ENCODE measurements at places on chromosomes 7 and 10.
A peak's percentile ranks its signal among the peaks of the same experiment; 100 is the strongest.

GRCh38 chr10:58219875-58220274, 47.8 kb downstream of the IPMK start:
- no peak for DNase-seq

DNA sequence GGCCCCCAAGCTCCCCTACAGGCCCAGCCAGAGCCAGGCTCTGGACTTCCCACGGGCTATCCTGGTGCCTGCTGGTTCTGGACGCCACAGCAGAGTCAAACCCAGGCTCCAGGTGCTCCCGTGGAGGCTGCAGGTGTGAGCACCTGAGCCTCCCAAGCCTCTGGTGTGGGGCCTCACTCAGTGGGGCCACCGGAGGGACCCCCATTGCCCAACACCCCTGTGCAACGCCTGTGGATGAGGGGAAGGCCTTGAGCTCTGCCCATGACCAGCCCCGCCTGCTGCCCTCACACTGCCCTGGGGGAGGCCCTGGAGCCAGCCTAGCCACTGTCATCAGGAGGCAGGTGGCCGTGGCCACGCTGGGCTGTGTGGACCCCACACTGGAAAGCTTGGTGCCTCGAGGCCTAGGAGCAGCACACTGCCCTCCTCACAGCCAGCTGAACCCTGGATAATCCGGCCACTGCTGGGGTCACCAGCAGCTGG, 229.3 kb downstream of the MAD1L1 start:
- DNase-seq = no peak

DNA sequence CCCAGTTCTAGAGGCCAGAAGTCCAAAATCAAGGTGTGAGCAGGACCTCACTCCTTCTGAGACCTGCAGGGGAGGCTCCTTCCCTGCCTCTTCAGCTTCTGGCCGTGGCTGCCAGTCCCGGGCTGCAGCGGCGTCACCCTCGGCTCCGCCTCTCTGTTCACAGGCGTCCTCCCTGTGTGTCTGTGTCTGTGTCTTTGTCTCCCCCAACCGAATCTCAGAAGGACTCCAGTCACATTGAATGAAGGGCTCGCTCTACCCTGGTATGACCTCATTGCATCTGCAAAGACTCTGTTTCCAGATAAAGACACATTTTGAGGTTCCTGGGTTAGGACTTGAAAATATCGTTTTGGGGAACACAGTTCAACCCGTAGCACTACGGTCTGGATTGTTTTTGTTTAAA, 33.1 kb upstream of the GALNT11 start:
- peak; percentile 62 for DNase-seq

DNA sequence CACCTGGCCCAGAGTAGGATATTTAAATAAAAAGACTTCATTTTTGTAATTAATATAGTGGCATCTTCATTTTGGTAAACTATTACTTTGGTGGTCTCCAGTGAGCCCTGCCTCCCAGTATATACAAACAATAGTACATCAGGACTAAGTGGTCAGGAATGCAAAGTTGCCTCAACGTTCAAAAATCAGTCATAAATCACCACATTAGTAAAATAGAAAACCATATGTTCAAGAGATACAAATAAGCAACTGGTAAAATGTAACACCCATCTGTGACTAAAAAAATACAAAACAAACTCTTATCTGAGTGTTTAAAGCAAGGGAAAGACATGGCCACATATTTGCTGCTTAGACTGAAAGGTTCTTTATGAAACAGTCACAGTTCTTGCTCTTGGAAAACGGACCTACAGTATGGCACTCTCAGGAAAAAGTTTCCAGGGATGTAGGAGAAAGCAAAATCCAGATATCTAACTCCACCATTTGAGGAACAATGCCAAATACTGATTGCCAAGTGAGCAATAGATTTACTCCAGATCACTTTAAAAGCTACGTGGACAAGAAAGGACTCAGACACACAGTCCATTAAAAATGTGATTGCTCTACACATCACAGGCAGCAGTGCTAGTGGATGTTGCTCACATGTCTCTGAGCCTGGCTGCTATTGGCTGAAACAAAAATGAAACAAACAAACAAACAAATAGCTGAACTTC, 15.1 kb upstream of the RHOBTB1 start:
- no peak for DNase-seq

- DNase-seq = no peak
Measured at GRCh38 chr7:155122831-155123230, 52.7 kb downstream of the HTR5A start.

GRCh38 chr10:130740915-130741750, 570.4 kb downstream of the TCERG1L start:
- no peak for DNase-seq

DNA sequence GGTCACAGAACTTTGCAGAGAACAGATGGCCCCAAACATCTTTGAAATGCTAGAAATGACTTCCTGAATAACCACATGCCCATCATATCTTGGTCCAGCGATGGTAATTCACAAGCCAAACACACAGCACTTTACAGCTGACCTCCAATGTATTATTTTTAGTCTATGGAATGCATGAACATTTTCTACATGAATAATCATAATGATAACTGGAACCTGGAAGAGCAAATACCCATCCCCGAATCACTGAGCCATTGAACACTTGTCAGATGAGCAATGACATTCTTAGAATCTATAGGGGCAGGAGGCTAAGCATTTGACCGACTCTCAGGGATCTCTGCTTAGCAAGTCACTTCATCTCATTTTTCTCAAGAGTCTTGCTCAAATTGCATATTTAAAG, 167.3 kb downstream of the CREB5 start:
- no peak for DNase-seq

DNA sequence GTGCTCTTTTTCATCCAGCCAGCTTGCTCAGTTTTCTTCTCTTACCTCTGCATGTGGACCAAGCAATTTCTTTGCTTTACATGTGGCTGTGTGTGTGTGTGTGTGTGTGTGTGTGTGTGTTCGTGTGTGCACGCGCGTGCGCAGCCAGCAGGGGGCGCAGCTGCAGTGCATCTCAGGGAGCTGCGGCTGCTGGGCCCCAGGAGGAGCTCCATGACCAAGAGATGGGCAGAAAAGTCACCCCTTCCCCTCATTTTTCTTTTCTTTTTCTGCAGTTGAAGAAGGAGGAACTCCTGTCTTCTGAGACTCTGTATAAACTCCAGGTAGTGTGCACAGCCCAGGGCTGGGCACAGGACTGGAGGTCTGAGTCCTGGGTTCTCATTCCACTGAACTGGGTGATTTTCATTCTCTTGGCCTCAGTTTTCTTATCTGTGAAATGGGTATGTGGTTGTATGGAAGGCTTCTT, 41.8 kb downstream of the BLNK start:
- peak; percentile 79 for DNase-seq

- DNase-seq = no peak
Measured at GRCh38 chr7:129189661-129190310, 1.4 kb downstream of the SMO start.

- no peak for DNase-seq
Measured at GRCh38 chr7:132321387-132321786, 254.9 kb downstream of the PLXNA4 start.

DNA sequence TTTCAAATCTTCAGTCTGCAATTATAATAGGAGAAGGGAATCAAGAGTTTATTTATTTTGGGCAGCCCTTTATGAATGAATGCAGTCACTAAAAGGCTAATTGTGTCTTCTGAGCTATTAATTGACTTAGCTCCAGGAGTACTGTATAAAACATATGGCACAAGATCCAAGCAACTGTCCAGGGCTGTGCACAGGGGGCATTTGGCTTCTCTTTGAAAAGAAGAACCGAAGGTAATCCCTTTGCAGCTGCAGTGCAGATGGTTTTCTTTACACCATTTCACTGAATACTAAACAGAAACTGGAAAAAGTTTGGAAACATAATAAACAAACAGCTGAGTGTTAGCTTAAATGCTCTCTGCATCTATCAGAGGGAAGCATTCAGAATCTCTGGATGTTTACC, 282.6 kb upstream of the LRRN3 start:
- DNase-seq = no peak

GRCh38 chr7:17998692-17999091, 29.0 kb downstream of the PRPS1L1 start:
- no peak for DNase-seq

DNA sequence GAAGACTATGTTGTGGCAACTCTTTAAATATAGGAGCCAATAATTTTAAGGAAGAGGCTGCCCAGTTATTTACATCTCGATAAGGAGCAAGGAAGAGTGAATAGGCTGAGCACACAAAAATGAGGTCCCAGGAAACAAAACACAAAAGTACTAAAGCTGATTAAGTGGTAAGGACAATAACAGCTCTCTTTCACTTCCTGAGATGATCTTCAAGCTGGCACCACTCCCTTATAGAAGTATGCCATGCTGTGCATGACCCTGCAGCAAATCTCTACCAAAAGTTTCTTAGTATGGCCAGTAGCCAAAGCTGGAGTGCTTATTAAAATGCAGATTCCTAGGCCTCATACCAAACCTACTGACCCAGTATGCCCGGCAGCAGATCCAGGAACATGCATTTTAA, 39.7 kb downstream of the CADPS2 start:
- DNase-seq = no peak

DNA sequence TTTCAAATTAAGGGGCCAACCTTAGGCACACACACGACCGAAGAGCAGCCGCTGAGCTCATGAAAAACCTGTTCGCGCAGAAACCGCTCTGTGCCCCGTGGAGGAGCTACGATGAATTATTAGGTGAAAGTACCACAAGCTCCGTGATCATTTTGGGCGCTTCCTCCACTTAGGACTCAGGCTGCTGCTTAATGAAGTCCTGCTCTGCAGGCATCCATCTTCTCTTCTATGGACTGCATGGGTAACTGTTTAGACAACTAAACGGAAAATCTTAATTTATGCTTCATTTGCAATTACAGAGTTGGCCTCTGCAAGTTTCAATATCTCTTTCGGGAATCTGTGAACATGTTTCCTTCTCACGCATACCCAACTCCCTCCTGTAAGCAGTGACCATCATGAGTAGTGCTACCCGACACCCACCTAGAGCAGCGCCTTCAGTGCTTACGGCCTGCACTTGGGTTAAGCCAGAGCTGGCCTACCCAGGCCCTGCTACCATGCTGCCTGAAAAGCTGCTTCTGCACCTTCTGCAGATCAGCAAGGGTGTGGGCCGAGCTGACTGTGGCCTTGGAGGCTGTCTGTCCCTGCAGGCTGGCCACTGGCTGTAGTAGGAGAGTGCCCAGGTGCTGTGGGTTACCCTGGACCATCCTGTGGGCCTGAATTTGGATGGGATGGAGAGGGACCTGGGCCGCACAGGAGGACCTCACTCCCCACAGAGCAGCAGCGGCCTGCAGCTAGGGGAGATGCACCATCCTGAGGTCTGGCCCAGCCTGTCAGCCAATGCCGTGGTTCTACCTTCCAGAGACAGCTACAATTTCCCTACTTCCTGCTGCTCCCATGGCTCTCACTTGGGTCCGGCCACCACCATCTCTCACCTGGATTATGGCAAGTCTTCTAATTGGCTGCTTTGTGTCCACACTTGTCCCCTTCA, 36.0 kb downstream of the GNA12 start:
- DNase-seq = no peak

DNA sequence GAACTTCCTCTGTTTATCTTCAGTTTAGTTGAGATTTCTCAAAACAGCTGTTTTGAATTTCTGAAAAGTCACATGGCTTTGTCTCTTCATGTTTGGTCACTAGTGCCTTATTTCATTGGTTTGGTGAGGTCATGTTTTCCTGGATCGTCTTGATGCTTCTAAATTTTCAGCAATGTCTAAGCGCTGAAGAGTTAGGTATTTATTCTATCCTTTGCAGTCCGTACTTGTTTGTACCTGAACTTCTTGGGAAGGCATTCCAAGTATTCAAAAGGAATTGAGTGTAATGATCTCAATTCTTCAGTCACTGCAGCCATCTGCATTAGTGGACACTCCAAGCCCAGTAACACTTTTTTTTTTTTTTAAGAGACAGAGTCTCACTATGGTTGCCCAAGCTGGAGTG, 67.7 kb downstream of the HERC4 start:
- DNase-seq = no peak

DNA sequence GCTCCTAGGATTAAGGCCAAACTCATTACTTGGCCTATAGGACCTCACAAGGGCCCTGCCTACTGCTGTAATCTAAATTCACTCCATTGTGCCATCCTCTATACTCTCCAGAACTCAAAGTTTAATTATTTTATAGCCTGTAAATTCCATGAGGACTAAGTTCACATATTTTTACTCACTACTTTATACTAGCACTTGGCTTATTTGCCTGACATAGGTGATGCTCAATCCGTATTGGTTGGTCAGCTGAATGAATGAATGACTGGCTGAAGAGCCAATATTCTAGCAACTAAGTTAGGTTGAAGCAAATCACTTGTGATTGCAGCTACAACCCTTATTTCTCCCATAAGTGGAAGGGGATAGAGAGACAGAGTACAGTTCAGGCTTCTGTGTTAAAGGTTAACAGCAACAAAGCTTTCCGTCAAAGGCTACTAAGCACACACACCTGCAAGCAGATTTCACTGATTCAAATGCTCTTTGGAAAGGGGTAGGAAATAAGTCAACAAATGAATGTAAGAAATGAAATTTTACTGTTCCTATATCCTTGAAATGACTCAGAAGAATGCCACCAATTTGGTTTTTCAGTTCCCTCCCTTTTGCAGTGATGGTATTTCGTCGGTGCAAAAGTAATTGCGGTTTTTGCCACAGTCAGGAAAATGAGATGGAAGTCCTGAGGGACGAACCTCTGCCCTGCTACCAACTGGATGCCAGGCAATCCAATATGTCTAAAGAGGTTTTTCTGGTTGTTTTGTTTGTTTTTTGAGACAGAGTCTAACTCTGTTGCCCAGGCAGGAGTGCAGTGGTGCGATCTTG, 120.7 kb downstream of the COL28A1 start:
- DNase-seq = no peak

- no peak for DNase-seq
Measured at GRCh38 chr7:12434012-12434642, 30.5 kb upstream of the VWDE start.

DNA sequence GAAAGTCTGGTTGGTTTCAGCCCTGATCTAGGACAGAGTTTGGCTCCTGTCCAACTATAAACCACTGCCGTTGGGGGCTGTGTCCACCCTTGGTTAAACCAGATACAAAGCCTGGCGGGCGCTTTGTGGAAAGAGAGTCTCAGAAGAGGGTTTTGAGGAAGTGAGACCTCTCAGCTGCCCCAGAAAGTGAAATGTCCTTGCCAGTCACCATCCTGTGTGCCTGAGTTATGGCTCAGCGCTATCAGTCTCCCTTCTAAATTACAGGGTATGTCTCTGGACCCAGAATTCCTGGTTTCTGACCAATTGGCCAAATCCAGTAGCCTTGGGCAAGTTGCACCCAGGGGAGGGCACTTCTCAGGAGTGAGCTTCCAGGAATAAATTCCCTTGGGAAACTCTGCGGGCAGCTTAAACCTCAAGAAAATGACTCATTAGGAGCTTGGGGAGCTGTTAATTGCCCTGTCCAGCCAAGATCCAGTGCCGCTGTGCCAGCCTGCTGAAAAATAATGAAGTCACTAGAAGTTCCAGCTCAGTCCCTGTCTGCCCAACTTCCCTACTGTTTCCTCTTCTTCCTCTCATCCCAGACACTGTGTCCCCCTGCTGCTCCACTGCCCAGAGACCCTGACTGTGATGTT, 66.7 kb upstream of the PDZD8 start:
- no peak for DNase-seq

GRCh38 chr10:129924375-129925085, 39.5 kb downstream of the EBF3 start:
- no peak for DNase-seq

GRCh38 chr10:69714572-69714971, 84.5 kb downstream of the FAM241B start:
- DNase-seq = no peak

Data from activated CD4-positive, alpha-beta T cell treated with anti-CD3 and anti-CD28 coated beads, Interleukin-10, Interleukin-2, amounts not matched to agents 100 ng/mL and 50 ng/mL, durations not matched to agents 16 hours and 8 hours (primary cell).